ENCODE measurements at places on chromosomes 3 and 15.

DNA sequence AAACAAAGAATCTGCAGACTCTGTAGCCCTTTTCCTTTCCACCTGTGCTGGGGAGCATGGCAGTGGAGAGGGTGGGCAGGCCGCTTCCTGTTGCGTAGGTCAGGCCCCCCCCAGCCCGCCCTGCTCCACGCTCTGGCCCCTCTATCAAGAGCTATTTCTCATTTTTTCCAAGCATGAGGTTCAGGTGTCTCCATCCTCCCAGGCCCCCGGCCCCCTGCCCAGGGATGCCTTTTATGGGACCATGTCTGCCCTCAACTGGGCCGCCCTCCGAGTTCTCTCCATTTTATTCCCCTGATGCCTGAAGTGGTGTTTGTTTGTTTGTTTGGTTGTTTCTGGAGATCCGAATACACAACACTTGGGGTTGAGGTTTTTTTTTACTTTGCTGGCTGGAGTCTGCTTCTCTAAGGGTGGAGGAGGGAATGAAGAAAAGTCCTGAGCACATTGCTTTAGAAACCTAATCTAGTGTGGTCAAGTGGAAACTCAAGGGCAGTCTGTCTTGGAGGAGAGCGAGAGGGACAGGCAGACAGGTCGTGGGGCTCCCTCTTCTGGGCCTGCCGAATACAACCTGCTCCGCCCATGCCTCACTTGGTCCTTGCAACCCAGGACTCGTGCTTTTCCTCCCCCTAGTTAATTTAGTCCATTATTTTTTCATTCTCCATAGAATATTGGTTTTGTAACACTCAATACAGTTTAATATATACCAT, 176.5 kb upstream of the LYSMD4 start:
- no peak for DNase-seq

GRCh38 chr15:25368850-25369249, 70.0 kb downstream of the UBE3A start:
- no peak for DNase-seq

- DNase-seq, result no peak
Measured at GRCh38 chr3:42377681-42378080, 32.7 kb downstream of the LYZL4 start.

- no peak for DNase-seq
Measured at GRCh38 chr15:74129586-74130154, 716 bp upstream of the ISLR2 start.

DNA sequence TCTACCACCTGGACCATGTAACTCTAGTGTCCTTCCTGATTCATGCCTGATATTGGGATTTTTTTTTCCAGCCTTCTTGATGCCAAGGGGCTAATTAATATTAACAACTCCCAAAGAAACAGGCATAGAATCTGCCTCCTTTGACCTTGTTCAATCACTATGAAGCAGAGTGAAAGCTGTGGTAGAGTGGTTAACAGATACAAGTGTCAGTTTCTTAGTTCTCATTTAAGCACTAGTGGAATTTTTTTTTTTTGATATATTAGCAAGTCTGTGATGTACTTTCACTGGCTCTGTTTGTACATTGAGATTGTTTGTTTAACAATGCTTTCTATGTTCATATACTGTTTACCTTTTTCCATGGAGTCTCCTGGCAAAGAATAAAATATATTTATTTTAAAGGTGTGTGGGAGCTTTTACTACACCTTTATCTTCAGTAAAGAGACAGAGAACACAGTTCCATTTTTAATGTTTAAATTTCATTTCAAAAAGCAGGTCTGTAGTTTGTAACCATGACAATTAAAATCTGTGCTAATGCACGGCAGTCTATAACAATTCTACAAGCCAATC, 67.1 kb downstream of the TOP2B start:
- DNase-seq, result no peak

DNA sequence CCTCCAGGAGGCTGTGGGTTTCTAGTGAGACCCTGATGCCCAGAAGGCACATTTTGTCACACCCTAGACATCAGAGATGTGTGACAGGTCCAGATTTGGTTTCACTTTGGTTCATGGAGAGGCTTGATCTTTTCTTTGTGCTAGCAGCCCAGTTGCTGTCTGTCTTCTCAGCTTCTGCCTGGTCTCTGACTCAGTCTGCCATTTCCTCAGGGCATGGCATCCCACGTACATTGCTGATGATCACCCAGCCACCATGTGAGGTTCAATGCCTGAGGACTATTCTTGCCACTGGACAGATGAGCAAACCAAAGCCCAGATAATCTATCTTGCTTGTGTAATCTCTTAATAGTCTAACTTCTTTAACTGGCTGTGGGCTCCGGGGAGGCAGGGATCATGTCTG, 144.9 kb upstream of the MRPS22 start:
- DNase-seq, result no peak

- no peak for DNase-seq
Measured at GRCh38 chr3:38608961-38609360, 40.5 kb downstream of the SCN5A start.

DNA sequence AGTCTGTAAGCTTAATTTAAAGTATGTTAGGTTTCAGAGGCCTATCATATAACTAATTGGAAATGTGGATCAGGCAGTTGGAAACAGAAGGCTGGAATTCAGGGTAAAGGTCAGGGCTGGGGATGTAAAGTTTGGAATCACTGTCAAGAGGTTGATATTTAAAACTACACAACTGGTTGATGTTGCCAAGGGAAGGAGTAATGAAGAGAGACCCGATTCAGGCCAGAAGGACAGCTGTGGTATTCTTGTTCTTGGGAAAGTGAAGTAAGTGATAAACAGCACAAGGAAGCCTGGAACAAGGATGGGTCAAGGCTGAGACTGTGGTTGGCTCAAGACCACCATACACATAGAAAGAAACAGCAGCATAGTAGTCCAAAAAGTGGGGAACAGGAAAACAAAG, 654.2 kb downstream of the NTRK3 start:
- DNase-seq, result no peak

DNA sequence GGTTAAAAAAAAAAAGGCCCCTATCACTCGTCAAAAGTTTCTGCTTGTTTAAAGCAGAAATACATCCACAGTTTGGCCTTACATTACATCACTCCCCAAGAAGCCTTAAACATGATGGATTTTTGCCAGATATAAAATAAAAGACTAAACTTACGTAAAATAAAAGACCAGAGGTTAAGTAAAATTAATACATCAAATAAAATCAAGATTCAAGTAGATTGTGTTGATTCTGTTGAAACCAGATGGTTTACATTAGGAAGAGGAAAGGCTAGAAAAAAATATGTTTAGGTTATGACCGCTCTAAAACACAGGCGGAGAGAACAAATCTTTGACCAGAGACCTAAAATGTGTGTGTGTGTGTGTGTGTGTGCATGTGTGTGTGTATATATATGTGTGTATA, 104.1 kb downstream of the DUT start:
- DNase-seq, result no peak

- DNase-seq, result no peak
Measured at GRCh38 chr15:82774496-82774895, 31.4 kb downstream of the FSD2 start.

DNA sequence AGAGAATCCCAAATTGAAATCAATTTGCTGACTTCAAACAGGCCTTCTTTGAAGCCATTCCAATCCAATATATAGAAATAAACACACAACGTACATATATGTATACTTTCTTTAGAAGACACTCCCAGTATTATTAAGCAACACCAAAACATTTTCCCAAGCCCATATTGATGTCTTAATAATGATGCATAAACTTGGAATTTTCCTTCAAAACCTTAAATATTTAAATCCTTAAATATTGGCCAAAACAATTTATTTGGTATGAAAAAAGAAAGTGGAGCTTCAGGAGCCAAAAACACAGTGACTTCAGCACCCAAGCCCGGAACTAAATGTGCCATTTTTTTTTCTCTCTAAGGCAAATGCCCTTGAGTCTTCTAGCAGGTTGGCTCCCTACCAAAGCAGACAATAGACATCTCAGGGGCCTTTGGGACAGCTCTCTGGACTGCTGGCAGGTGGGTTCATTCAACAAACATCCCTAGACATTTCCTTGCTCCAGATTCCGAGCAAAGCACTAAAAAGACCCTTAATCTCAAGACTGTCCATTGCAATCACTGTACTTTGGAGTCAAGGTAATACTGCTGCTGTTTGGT, 384.7 kb downstream of the NTRK3 start:
- DNase-seq, result no peak

DNA sequence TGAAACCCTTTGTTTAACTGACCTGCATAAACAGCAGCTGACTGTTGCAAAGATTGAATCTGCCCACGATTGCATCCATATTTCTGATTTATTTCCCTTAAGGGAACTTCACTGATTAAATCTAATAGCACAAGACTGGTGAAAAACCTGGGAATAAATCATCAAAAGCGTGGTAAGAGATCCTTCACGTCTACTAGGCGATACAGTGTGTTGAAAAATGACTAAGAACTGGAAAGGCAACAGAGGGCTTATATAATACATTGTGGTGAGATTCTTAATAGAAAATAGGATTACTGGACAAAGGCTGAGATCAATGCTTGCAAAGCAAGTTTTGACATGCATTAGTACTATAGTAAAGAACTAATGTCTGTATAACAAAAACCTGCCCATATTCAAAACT, 49.0 kb downstream of the POLQ start:
- DNase-seq, result no peak

GRCh38 chr3:197151580-197151979, 122.0 kb upstream of the MELTF start:
- no peak for DNase-seq

- DNase-seq, result no peak
Measured at GRCh38 chr3:154900816-154901215, 179.3 kb upstream of the MME start.

- DNase-seq, result no peak
Measured at GRCh38 chr3:85912980-85913379, 954.2 kb downstream of the CADM2 start.

GRCh38 chr3:154310840-154311239, 13.4 kb downstream of the DHX36 start:
- no peak for DNase-seq

GRCh38 chr15:71013446-71013845, 101.8 kb upstream of the THSD4 start:
- no peak for DNase-seq

- no peak for DNase-seq
Measured at GRCh38 chr3:123449102-123449996, 459 bp upstream of the ADCY5 start.

DNA sequence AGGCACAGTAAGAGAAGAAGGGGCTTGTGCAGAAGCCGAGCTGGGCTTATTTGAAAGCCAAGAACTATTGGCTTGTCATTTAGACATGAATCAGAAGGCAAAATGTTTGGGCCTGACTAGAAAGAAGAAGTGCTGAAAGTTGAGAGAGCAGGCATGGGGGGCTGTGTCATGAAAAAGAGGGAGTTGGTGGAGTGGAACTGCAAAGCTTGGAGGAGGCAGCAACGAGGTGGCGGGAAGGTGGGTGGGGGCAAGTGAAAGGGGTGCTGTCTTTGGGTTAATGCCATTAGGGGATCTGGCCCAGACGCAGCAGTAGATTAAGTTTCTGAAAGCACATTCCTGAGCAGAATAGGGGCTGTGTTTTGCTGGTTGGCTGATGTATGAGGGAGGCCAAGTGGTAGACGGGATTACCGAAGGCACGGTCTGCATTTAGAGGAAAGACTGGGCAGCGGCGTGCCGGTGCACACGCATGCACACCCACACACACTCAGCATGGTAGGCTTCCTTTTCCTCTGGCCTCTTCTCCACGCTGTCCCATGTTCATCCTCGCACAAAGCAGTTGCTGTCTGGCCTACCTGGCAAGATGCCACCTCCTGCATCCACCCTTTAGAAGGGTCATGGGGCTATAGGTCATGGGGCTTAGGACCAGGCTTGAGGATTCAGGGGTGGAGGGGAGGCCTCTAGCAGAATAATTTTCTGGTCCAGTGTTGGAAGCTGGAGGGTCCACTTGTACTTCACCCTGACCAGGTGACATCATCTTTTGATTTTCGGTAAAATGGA, 43.0 kb downstream of the BOC start:
- DNase-seq, result no peak

- DNase-seq, result no peak
Measured at GRCh38 chr3:69838696-69839515, 99.6 kb downstream of the MITF start.

DNA sequence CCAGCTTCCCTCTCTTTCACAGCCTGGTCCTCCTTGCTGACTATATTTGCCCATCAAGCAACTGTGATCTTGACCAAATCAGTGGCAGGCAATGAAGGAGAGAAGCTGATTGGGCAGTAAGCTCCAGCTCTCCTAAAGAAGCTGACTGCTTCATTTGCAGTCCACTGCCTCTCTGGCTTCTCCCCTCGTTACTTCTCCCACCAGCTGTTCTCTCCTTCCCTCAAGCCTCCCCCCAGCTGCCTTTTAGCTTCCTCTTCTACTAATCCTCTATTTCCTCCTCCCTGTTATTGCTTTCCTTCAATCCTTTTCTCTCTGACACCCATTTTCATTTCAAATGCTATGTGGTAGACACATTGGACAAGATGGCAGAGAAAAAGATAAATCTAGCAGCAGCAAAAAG, 474.7 kb upstream of the UBE2E2 start:
- no peak for DNase-seq

DNA sequence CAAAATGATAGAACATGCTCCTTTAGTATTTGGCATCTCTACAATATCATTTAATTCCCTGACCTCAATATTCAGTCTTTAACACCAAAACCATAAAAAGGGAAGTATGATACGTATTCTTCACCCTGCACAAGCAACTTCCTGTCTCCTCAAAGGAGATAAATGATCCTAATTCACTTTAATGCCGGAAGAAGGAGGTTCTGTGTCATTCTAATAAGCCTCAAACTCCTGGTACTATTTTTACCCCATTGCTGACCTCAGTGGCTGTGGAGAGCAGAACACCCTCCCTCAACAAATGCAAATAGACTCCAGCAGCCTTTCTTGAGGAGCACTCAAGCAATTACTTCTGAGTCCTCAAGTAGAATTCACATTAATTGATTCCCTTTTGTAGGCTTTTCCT, 173.3 kb downstream of the TMEM108 start:
- DNase-seq, result no peak

DNA sequence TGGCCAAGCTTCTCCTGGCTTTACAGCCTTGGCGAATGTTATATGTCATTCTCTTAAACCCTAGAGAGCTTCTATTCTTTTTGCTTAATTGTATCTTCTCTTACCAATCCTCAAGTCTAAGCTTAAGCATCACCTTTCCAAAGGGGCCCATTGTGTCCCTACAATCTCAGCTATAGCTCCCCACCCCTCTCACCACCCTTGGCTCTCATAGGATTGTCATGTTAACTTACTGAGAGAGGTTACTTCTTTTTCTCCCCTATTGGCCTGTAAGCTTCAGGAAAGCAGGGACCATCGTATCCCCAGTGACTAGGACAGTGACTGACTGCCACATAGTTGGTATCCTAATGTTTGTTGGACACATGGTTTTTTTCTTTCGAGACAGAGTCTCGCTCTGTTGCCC, 43.3 kb upstream of the LMOD3 start:
- DNase-seq, result no peak

Measured in GOT3 (cell line).